ENCODE measurements at places on chromosomes 5 and 9. TPM values are rescaled to one million over a fixed set of nuclear protein-coding genes. Genes with fewer than 3 reads are reported as not detected.

The IQGAP2 gene
- polyA plus RNA-seq, result 8.2 TPM

DNA sequence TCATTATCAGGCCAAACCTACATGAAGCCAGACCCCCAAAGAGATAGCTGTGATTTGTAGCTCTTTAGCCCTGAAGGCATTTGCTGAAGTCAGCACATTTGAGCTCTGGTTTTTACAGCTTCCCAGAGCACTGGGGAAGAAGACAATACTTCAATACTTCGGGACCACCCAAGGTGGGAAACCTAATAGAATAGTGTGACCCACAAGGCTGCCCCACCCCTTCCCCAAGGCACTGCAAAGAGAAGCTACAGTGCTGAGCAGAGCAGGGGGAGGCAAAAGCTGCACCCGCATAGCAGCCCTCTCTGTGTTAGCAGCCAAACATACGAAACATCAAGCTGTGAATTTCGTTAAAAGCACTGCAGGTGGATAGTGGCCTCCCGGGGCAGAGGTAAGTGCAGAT is 87.3 kb downstream of the HSD17B3 start:
- DNase-seq, result no peak

- DNase-seq, result no peak
These were observed 127.5 kb downstream of the ARRDC3 start for GRCh38 chr5:91255396-91256141.

DNA sequence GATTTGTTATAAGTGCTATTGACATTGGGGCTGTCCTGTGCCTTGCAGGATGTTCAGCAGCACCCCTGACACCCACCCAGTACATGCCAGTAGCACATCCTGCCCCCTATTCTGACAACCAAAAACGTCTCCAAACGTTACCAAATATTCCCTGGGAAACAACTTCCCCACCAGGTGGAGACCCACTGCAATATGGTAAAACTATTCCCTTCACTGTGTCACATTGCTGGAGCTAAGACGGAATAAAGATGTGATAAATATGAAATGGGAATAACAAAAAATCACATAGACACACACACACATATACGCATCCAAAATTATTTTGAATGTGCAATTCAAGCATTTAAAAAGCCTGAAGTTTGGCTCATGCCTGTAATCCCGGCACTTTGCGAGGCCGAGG is 874.3 kb upstream of the DMAC1 start:
- no peak for DNase-seq

- no peak for DNase-seq
These were observed 2.0 kb upstream of the MEF2C start for GRCh38 chr5:88885002-88885401.

The PLAC8L1 gene
- polyA plus RNA-seq, result 0.73 TPM

The LCN1 gene
- not detected for polyA plus RNA-seq

The PCDHA11 gene
- polyA plus RNA-seq, result not detected

GRCh38 chr9:86801246-86801645 is 146.1 kb downstream of the GAS1 start:
- DNase-seq, result peak; percentile 83

DNA sequence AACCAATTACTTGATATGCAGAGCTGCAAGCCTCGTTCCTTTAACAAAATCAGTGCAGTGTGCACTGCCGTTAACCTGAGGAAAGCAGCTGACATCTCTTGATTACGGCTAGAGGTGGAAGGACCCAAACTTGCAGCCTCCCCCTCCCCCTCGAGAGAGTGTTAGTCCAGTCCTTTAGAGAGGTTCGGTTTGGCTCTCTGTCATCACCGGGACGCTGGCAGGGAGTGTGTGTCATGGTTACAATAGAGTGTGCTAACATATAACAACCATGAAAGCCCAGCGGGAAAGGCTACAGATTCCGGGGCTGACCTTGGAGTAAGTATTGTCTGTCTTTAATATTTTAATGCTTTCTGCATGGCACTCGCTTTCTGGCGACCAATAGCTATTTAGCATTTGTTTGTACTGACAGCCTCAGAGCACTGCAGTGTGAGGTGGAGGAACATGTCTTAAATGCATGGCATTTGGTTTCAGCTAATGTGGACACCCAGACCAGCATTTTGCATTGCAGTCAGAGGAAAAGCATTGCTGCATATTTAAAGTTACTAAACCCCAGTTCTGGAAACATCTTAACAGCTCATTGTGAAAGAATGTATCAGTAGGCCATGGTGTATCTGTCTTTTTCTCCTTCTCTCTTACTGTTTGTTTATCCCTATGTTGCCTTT is 237.5 kb downstream of the CD180 start:
- peak; percentile 22 for DNase-seq

The NAA35 gene
- polyA plus RNA-seq, result 20.1 TPM

DNA sequence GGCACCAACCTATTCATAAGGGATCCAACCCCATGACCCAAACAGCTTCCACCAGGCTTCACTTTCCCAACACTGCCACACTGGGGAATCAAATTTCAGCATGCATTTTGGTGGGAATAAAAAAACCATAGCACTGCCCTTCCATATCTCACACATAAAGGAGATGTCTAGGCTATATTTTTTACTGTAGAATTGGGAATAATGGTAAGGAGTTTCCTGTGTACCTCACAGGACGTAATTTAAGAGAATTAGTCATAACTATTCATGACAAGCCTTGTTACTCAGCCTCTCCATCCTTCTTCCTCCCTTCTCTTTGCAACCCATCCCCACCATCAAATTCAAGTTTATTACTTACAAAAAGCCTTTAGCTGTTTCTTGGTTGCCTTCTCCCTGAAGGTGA is 352.1 kb downstream of the MLLT3 start:
- DNase-seq, result no peak

Measured in forelimb muscle (tissue), 1 donor.